ENCODE measurements at places on chromosomes 2 and 18.

DNA sequence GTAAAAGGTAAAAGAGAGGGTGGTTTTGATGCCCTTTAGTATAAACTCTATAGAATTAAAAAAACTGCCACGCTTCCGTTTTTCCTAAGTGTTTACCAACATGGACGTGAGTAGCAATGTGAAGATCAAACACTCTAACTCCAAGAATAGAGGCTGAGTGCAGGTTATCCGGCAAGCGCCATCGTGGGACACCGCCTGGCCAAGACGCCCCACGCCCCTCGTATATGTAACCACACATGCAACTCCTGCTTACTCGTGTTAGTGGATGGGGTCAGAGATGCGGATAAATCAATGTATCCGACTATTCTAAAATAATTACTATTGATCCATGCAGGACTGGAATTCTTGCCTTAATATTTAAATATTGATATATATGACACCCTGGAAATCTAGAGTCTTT is 741.3 kb downstream of the GALR1 start:
- DNase-seq, result no peak

DNA sequence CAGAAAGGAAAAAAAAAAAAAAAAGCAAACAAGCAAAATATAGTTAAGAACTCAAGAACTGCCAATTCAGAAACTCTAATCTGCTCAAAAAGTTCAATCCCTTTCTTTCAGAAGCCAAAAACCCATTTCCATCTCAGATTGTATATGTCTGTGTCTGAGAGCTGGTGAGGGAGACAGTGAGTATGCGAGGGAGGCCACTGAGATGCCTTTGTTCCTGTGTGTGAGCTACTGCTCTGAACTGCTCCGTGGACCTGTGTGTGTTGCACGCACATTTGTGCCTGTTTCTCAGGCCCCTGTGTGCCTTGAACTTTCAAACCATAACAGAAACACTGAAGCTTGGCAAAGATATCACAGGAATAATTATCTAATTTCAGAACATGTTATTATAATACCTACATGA is 2.5 kb upstream of the PKDCC start:
- no peak for DNase-seq

- no peak for DNase-seq
Observed at GRCh38 chr18:35680139-35680551, 98.6 kb downstream of the GALNT1 start.

- DNase-seq, result no peak
Observed at GRCh38 chr18:71168557-71169145, 879.8 kb downstream of the SOCS6 start.

GRCh38 chr2:175461839-175462238 is 280.3 kb upstream of the ATP5MC3 start:
- DNase-seq, result no peak

- DNase-seq, result no peak
Observed at GRCh38 chr2:152441961-152442360, 107.0 kb downstream of the FMNL2 start.

GRCh38 chr2:27792759-27793158 is 21.2 kb downstream of the MRPL33 start:
- no peak for DNase-seq

DNA sequence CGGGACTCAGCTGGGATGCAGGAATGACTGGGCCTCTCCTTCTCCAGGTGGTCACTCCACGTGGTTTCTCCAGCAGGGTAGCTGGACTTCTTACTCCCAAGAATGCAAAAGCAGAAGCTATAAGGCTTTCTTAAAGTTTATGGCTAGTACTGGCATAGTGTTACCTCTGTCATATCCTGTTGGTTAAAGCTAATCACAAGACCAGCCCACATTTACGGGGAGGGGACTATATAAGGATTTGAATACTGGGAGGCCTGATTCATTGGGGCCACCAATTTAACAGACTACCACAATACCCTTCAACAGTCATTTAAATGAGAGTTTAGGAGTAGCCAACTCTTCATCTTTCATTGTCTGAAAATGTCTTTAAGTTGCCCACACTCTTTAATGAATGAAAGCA is 94.4 kb upstream of the TSPYL6 start:
- no peak for DNase-seq

DNA sequence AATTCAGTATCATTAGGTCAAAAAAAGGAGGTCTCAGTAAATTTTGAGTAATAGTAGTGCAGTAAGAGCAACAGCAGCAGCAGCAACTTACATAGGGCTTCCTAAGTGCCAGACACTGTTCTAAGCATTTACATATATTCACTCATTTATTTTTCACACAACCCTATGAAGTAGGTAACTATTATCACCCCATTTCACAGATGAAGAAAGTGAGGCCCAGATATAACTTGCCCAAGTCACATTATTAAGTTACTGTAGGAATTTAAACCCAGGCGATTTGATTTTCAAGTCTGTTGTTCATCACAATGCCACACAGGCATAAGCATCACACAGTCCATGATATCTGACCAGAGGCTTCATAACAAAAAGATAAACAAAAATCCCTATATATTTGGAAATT is 90.2 kb upstream of the DTNB start:
- DNase-seq, result no peak

DNA sequence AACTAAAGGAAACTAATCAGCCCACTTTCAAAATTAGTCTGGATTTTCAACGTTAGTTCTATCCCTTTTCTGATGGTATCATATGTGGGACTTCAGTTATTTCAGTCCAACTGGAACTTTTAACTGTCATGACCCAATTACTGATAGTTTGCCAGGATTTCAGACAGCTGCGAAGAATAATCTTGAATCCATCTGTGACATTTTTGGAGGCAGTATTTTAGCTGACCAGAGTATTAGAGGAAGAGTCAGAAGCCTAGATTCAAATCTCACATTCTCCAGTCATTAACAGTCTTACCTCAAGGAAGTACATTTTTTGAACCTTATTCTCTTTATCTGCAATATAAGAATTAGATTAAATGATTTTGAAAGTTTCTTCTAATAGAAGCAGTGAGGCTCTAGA is 81.3 kb downstream of the PTRHD1 start:
- no peak for DNase-seq

DNA sequence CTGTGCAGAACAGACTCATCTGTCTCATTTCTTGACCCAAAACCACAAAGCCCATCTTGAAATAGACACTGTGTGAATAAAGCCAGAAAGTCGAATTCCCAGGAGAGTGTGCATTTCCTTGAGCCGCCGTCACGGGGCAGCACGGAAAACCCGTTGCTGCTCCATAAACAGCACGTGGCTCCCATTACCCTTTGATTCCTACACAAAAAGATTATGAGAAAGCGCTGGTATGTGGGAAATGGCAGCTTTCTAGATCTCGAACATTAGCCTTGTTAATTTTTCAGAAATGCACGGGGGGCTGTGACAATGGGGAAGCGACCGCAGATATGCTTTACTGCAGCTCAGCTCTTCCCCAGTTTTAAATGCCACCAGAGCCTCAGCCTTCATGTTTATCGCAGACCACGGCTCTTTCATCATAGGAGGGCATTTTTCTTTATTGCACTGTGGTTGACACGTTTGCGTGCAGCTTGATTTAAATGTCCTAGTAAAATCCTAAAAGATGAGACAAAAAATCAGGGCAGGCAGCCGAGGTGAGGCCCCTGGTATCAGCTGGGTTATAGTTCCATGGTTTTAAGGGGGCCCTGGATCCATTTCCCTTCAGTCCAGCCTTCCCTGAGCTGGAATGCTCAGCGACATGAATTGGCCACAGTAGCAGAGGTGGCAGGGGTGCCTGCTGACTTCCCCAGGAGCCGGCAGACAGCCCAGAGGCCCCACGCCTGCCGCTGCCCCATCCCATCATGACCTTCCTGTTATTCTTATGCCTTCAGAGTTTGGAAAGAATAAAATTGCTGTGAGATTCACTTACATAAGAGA is 249.3 kb downstream of the NDUFA10 start:
- DNase-seq, result no peak

GRCh38 chr2:169116327-169116726 is 47.0 kb downstream of the DHRS9 start:
- no peak for DNase-seq

- no peak for DNase-seq
Observed at GRCh38 chr2:237573721-237574415, 7.5 kb downstream of the PRLH start.

- DNase-seq, result peak; percentile 4
Observed at GRCh38 chr2:238947920-238948710, 100.2 kb downstream of the TWIST2 start.

DNA sequence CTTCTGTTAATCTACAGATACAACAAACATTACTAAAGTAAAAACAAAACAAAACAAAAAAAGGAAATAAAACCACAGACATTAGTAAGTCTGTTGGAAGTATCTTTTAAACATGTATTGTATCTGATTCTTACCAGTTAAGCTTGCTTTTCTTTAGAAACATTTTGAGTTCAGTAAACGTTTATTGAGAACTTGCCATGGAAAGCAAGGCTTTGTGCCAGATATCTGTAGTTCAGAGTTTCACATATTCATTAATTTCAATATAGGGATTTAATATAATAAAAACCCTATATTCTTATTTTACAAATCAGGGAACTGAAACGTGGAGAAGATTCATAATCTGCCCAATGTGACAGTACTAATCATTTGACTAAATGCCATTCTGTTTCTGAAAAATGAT is 1101.0 kb upstream of the GYPC start:
- no peak for DNase-seq

DNA sequence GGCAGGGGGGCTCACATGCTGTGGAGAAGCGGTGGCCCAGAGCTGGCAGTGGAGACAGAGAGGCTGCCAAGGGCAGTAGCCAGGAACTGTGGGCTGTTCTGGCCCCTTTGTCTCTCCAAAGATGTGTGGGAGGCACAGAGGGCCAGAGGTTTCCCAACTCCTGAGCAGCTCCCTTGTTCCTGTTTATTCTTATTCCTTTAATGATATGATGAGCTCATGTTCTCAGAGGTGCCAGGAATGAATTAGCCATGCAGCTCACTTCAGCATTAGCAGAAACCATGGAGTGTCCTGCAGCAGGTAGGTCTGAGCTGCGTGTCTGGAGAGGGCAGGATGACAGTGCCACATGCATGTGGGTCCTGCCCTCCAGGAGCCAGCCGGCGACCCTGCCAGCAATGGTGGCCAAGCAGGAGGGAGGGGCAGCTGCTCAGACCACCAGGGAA is 77.9 kb upstream of the FZD7 start:
- DNase-seq, result no peak

Data from dorsolateral prefrontal cortex (tissue), 122 donors.